Stimulated activated CD8-positive, alpha-beta memory T cell treated with anti-CD3 and anti-CD28 coated beads, Interleukin-4, amount 100 ng/mL, for 1 hour (primary cell): ENCODE measurements at places on chromosomes 11 and 22.

DNA sequence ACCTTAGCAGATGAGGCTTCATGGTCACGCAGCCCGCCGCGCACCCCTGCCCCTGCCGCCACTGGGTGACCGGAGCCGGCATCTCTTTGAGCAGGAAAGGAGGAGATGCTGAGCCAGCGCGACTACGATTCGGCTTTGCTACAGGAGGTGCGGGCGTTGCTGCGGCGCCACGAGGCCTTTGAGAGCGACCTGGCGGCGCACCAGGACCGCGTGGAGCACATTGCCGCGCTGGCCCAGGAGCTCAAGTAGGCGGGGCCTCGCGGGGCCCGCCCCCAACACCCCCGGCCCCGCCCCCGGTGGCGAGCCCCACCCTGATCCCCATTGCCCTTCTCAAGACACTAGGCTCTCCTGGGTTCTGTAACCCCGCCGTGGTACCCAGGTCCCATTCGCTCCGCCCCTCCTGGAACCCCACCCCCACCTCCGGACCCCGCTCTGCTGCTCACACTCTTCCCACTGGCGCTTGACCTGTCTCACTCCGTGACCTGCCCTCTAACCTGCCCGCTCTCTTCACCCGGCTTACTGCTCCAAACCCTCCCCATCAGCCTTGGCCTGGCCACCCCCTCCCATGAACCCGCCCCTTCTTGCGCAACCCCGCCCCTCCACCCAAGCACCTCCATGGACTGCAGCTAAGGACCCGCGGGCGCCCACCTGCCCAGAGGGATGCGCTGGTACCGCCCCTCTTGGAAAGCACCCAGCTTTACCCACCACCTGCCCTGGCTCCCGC is 9.1 kb downstream of the CTSF start:
- DNase-seq = no peak

- no peak for DNase-seq
Measured at GRCh38 chr11:3745161-3745560, 52.2 kb downstream of the NUP98 start.

GRCh38 chr11:129946256-129946655 is 50.9 kb upstream of the NFRKB start:
- DNase-seq = no peak

- no peak for DNase-seq
Measured at GRCh38 chr11:108508653-108509593, 10.7 kb upstream of the POGLUT3 start.

DNA sequence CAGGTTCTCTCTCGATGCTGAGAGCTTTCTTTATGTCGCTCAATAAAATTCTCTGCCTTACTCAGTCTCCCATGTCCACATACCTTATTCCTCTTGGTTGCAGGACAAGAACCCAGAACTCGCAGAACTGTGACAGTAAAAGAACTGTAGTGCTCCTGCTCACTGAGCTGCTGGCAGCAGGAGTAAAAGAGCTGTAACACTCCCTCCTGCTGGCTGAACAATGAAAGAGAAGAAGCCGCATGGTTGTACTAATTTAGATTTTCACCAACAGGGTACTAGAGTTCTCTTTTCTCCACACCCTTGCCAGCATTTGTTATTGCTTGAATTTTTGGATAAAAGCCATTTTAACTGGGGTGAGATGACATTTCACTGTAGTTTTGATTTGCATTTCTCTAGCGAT is 433.2 kb downstream of the GUCY1A2 start:
- no peak for DNase-seq

- no peak for DNase-seq
Measured at GRCh38 chr11:102989379-102990047, 34.0 kb upstream of the MMP13 start.

- no peak for DNase-seq
Measured at GRCh38 chr11:89612096-89612495, 98.0 kb upstream of the TRIM77 start.

DNA sequence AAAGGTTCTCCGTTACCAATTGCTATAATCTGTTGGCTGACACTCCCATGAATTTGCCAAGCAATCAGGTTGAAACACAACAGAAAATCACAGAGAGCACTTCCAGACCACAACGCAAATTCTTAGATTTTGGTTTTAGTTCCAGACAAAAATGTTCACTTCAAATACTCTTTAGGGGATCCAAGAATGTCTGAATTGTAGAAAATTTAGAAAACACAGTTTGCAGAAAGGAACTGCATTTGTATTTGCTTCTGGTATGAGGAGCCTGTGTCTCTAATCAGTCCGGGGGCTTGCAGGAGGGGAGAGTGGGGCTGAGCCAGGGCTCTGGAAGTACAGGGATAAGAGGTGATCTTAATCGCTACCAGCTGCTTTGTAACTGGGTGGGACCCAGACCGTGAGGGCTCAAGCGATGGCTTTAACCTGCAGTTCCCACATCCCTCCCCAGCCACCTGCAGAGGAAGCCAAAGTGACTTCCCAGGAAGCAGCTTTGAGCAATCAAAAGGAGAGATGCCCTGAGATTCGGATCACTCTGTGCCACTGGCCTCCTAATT is 18.7 kb downstream of the SCUBE2 start:
- no peak for DNase-seq

- DNase-seq = no peak
Measured at GRCh38 chr11:15851051-15851498, 505.3 kb downstream of the SOX6 start.

GRCh38 chr11:129743112-129743815 is 72.4 kb upstream of the TMEM45B start:
- no peak for DNase-seq

GRCh38 chr22:40310768-40311120 is 35.6 kb upstream of the ADSL start:
- no peak for DNase-seq

DNA sequence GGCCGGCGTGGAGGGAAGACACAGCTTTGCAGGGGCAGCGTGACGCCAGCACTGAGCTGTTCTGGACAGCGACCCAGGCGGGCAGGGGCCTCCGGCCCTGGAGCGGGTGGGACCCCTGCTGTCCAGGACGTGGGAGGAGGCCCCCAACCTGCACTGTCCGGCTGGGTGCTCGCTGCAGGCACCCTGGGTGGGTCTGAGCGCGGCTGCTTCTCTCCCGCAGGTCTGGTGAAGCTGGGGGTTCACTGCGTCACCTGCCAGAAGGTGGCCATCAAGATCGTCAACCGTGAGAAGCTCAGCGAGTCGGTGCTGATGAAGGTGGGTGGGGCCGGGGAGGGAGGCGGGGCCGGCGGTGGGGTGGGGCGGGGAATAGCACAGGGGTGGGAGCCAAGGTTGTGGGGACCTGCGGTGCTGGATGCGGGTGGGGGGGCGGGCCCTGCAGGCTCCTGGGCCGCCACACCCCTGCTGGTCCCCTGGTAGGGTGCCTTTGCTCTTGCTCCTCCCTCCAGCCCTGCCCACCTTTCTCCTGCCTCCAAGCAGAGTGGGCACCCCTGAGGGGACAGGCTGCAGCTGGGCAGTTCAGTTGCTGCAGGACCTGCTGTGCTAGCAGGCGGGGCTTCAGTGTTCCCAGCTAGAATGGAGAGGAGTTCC is 46.2 kb downstream of the BRSK2 start:
- no peak for DNase-seq

DNA sequence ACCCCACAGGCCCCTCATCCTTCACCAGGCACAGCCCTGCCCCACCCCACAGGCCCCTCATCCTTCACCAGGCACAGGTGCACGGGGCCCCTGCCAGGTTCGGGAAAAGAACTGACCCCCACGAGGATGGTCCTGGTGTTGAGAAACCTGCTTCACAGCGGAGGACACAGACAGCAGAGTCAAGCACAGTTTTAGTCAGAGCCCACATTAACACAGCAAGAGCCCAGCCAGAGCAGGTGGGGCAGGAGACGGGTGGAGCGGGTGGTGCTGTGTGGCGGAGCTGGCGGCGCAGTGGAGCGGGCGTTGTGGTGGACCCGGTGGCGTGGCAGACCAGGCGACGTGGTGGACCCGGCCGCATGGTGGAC is 1085.5 kb downstream of the BRD1 start:
- DNase-seq = no peak

DNA sequence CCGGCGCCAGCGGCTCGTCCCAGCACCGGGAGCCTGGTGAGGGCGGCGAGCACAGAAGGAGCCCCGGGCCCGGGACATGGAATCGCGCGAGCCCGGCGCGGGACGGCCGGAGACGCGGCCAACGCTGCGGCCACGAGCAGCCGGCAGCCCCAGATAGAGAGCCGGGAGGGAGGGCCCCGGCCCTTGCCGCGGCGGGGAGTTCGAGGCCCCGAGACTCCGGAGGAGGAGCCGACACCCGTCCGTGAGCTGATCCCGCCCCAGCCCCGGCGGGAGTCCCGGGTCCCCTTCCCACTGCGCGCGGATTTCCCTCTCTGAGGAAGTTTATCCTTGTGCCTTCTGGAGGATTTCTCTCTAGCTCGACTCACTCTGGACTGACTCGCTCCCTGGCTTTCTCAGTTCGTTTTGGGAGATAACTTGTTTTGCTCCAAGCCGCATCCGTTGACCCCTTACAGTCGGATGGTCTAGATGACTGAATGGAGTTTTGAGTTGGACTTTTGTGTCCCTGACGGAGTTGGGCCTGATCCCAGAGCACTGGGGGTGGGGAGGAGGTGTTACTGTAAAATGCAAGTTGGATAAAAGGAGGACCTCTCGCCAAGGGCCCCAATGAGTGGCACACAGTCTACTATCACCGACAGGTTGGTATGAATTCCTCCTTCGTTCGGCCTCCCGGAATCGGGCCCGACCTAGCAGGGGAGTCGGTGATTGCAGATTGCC is 585 bp downstream of the ARHGEF12 start:
- no peak for DNase-seq

- DNase-seq = no peak
Measured at GRCh38 chr22:37564111-37564711, 3.9 kb downstream of the CDC42EP1 start.

DNA sequence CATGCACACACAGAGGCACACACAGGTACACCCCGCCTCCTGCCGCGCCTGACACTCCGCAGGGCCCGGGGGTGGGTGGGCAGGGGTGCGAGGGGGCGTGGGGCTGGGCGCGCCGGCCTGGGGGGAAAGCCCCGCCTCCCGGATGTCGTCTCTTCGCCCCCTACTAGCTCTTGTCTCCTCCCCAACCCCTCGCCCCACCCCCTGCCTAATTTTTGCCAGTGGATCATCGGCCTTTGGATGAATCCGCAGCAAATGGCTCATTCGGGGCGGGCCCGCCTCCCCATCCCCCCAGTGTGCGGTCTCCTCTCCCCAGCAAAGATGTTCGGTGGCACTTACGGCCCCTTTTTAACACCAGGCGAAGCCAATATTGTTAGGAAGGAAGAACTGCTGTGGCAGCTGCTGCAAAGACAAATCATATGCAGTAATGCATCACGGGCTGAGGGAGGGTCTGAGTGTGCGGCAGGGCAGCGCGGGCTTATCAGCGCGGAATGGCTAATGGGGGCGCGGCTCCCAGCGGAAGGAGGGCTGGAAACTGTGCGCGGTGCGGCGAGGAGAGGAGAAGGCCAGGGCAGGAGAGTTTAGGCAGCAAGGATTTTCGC is 13.4 kb upstream of the NECTIN1 start:
- DNase-seq = no peak

DNA sequence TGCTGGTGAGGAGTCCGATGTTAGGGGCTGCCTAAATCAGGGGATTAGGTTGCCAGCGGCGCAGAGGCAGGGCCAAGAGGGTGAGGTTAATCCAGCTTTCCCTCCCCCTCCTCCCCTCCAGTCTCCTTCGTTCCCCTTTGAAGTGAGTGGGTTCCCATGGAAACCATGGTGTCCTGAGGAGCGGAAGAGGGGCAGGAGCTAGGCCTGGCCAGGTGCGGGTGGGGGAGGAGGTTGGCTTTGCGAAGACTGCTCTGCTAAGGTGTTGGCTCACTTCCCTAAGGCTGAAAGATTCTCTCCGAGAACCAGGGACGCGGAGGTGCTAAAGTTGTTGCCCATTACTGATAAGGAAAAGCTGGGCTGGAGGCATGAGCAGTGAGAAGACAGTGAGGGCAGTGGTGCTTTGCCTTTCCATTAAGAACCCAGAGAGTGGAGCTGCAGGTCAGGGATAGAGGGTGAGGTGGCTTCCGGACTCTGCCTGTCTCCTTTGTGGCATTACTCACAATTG is 124.6 kb downstream of the FEZ1 start:
- no peak for DNase-seq

GRCh38 chr11:14953904-14954303 is 18.2 kb downstream of the CALCA start:
- no peak for DNase-seq

- no peak for DNase-seq
Measured at GRCh38 chr22:43404673-43405385, 7.0 kb upstream of the MPPED1 start.

DNA sequence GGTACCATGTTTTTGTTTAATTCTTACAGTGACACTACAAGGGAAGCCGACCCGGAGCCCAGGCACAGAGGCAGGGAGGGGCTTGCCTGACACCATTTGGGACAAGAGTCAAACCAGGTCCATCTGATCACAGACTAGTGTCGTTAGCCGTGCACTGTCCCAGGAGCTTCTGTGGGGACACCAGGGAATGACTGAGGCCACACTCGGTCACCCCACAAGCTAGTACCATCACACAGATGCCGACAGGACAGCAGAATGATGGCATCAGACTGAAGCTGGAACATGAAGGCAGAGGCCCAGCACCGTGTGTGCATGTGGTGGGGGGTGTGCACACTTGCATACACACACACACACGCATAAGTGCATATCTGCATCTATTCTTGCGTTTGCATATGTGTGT is 61.5 kb upstream of the NECTIN1 start:
- DNase-seq = no peak

DNA sequence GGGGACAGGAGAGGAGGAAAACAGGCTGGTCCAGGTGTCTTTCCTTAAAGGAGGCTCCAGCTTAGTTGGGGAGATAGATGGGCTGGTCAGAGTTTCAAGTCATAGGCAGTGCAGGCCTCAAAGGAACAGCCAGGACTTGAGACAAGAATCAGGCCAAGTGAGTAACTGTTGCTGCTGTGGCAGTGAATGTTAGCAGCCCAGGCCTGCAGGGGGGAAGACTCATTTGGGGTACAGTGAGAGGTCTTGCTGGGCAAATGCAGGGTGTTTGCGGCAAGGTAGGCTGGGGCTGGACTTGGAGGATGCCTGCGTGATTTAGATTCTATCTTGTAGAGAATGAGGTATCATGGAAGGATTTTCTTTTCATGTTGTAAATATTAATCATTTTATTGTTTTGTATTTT is 24.1 kb downstream of the PTPRJ start:
- DNase-seq = no peak
